ENCODE measurements at places on chromosomes 6 and 20.

DNA sequence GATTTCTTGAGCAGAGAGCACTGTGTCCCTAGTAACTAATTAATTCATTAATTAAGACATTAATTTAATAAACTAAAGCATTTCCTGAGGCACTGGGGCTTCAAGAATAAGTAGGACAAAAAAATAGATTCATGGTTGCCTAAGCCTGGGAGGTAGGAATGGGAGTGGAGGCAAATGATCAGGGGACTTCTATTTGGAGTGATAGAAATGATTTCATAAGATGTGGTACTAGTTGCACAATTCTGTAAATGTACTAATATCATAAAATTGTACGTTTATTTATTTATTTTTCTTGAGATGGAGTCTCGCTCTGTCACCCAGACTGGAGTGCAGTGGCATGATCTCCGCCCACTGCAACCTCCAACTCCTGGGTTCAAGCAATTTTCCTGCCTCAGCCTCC is 287.2 kb downstream of the KHDC1L start:
- DNase-seq, result no peak

DNA sequence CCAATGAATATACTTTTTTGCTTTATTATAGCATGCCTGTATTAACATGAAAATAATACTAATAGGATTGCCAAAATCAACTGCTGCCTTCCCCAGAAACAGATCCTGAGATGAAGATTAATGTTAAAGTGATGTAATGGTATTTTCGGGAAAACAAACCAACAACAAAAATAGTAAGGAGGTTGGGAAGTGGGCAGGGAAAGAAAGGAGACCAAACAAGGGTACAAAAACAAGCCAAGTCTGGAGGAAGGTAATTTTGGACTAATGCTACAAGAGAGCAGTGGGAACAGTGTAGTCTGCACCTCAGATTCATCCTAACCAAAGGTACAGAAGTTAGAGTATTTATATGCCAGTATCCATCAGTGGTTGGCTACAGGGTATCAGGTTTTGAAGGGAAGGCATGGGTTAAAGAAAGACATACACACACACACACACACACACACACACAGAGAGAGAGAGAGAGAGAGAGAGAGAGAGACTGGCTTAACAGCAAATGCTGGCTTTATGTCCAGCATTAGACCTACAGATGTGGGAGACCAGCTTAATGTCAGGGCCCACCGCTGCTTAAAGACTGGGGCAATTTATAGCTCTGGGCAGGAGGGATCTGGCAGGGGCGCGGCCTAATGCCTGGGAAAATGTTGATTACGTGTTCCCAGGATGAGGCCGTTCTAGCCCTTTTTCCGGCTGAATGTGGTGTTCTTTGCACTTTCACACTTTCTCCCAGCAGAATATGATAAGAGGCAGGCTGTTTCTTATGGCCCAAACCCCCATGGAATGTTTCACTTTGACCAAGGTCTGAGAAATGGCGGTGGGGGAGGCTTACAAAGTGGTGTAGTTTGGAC is 3.8 kb upstream of the SLC17A1 start:
- DNase-seq, result no peak

DNA sequence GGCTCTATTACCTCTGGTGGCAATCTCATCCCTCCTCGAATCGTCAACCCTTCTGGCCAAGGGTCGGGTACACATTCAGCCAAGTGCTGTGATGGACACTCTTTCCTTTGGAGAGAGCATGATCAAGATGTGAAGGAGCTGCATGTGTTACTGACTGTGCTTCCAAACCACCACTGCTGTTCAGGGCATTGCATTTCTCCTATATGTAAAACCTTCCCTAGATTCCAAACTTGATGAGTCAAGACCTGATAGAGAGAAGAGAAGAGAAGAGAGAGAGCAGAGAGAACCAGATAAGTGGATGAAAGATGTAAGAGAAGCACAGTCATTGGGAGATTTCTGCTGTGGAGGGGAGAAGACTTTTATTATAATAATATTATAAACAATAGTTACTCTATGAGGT is 162.2 kb downstream of the KCNQ5 start:
- DNase-seq, result no peak

DNA sequence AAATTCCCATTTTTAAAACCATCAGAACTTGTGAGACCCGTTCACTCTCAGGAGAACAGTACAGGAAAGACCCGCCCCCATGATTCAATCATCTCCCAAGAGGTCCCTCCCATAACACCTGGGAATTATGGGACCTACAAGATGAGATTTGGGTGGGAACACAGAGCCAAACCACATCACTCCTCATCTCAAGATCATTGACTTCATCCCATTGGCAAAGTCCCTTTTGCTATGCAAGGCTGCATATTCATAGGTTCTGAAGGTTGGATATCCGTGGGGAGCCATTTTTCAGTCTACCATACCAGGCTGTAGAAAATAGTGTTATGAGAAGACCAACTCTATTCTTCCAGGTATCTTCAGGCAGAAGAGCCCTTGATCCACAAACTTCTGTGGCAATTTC is 219.1 kb downstream of the DOK5 start:
- DNase-seq, result no peak

GRCh38 chr6:170212051-170212756 is 78.7 kb downstream of the DLL1 start:
- no peak for DNase-seq

DNA sequence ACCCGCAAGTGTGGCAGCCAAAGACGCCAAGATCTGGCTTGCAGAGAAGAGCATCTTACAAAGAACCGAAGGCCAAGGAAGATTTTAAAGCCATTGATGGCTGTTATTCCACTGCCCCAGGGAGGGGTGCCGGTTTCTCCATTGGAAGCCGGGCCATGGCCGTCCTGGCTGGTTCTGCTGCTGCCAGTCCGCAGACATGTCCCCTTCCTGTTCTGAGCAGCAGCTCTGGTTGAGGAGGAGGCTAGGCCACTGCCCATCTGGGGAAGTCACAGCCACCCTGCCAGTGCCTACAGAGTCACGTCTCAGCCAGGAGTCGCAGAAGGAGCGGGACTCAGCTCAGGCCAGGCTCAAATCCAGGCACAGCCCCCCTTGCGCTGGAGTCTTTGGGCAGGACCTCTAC is 42.6 kb upstream of the MRGBP start:
- DNase-seq, result no peak

DNA sequence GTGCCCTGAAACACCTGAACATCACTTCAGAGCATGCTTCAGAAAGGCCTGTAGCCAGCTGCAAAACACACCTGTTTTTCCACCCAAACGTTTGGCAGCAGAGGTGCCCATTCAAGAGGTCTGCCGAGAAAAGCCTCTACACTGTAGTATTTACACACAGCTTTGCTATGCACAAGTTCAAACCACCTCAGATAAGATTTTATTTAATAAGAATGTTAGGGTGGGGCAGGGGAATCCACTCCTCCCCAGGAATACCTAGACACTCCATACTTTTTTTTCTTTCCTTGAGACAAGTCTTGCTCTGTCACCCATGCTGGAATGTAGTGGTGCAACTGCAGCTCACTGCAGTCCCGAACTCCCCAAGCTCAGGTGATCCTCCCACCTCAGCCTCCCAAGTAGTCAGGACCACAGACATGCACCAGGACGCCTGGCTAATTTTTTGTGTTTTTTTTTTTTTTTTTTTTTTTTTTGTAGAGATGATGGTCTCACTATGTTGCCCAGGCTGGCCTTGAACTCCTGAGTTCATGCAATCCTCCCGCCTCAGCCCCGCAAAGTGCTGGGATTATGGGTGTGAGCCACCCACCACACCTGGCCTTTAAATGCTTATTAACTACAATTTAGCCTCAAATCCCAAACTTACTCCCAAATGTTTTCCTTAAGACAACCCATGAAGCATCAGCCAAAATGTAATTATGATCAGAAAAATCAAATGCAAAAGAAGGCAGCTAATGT is 9.7 kb downstream of the MRPL14 start:
- no peak for DNase-seq

- DNase-seq, result peak; percentile 98
Measured at GRCh38 chr6:14210663-14211561, 93.3 kb downstream of the CD83 start.

GRCh38 chr6:28944412-28944865 is 20.7 kb upstream of the TRIM27 start:
- no peak for DNase-seq

GRCh38 chr20:37968841-37969401 is 64.3 kb downstream of the TTI1 start:
- no peak for DNase-seq

DNA sequence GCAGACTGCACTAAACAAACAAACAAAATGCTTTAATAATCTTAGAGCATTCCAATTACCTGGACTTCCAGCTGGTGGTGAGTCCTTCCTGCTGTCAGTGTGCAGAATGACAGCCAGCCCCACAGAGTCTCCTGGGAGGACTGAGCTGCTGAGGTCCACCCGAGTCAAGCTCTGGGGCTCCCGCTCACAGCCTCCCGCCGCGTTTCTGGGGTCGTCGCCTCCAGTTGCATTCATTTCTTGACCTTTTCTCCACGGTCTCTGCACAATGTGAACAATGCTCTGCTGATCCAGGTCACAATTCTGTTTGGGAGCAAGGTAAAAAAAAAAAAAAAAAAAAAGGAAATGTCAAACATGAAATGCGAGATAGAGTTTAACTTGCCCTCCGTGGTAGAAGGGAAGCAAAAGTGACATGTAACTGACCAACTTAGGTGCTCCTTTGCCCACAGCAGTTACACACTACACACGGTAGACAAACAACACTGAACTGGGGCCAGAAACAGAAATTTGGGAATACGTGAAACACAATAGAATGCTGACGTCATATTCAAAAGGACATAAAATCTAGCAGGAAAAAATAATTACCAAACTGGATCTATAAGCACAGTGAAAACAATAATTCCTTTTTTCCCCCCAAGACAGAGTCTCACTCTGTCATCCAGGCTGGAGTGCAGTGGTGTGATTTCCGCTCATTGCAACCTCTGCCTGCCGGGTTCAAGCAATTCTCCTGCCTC is 464.9 kb downstream of the PRKN start:
- no peak for DNase-seq

GRCh38 chr6:24924580-24925356 is 11.0 kb downstream of the RIPOR2 start:
- DNase-seq, result peak; percentile 83

GRCh38 chr6:118281291-118281690 is 266.8 kb upstream of the PLN start:
- DNase-seq, result no peak

- no peak for DNase-seq
Measured at GRCh38 chr20:11447371-11448100, 470.2 kb upstream of the BTBD3 start.

DNA sequence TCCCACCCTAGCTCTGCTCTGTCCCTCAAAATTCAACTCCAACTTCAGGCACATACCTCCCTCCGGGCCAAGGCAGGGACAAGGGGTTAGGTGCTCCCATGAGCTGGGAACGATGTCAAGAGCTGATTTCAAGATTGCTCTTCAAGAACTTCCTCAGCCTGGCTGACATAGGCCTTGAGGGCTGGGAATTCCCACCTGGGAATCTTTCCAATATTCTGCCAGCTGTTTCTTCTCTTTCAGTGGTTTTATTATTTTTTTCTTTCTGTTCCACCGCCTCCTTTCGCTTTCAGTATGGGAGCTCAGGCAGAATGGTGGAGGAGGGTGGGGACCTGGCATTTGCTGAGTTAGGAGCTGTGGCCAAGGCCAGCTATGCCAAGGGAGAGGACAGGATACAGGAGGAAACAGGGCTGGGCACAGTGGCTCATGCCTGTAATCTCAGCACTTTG is 33.7 kb downstream of the SRSF3 start:
- no peak for DNase-seq

DNA sequence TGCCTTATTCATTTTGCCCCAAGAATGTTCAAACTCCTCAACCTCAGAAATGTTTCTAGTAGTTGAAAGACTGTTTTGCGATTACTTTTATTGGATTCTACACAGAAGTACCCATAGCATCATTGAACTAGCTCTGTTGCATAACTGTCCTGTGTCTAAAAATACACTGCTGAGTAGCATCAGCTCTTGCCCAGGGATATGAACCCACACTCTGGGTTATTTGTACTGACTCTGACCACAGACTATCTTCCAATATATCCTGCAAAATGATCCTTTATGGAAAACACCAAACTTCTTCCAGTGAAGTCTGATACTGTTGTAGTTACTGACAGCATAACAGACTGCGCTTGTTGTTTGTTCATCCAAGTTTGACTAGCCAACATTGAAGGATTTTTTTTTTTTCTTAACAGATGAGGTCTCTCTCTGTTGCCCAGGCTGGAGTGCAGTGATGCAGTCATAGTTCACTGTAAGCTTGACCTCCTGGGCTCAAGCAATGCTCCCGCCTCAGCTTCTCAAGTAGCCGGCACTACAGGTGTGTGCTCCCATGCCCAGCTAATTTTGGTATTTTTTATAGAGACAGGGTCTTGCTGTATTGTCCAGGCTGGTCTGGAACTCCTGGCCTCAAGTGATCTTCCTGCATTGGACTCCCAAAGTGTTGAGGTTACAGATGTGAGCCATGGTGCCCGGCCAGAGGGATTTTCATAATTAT is 49.9 kb downstream of the TULP4 start:
- no peak for DNase-seq

DNA sequence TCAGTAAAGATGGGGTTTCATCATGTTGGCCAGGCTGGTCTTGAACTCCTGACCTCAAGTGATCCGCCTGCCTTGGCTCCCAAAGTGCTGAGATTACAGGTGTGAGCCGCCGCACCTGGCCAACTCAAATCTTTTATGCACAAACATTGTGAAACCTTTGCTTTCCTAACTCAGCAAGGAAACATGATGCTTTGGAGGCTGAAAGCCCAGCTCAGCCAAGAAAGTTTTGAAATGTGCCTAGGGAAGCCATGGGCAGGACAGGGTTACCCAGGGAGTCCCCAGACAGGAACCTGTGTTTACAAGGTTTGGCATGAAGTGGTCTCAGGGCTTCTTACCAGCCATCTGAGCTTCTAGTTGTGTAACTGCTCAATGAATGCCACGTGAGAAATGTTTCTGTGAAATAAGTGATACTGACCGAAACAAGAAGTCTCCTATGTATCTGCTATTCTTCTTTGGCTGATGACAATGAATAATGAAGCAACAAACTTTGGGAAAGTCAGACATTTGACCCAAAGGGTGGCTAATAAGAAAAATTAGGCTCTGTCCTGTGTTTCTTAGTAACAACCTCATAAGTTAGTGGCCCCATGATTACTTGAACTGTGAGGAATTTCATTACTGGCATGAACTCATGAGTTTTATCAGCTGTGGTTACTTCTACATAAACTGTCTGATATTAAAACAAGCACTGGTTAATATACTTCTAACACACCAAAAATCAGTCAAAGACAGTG is 163.5 kb downstream of the KIF6 start:
- no peak for DNase-seq

Measured in AML-193 (cell line).